ENCODE measurements at places on chromosomes 13 and 19.

- no peak for DNase-seq
Measured at GRCh38 chr19:5844456-5845433, 5.2 kb upstream of the FUT6 start.

- no peak for DNase-seq
Measured at GRCh38 chr13:113658836-113659235, 838 bp upstream of the ATP4B start.

DNA sequence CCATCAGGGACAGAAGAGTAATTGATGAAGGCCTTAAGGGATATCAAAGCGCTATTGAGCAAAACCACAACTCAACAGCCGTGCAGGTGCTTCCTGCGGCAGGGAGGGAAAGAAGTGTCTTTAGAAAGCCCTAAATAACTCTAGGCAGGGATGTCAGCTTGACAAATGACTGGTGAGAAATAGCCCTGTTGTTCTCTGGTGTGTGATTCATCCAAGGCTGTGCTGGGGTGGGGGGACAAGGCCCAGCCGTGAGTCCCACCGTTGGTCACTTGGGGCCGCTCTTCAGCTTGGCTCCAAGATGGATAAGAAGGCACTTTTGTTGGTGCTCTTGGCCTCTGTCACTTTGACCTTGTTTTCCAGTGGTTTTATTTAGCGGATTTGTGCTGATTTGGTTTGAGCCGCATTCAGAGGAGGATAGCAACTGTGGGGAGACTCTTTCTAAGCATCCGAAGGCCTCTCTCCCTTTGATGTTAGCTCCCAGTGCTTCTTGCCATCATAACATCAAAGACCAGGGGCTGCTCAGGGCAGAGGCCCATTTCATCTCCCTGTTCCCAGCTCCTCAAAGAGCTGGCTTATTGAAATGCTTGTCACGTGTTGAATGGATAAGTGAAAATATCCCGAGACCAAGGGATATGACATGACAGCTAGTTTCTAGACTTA lies 130.3 kb upstream of the SERP2 start:
- peak; percentile 25 for DNase-seq

DNA sequence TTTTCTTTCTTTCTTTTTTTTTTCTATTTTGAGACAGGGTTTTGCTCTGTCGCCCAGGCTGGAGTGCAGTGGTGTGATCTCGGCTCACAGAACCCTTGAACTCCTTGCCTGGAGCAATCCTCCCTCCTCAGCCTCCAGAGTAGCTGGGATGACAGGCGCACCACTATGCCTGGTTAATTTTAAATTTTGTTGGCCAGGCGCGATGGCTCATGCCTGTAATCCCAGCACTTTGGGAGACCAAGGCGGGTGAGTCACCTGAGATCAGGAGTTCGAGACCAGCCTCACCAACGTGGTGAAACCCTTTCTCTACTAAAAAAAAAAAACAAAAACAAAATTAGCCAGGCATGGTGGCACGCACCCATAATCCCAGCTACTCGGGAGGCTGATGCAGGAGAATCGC lies 8.7 kb upstream of the SBNO2 start:
- DNase-seq = no peak

GRCh38 chr13:86378628-86379027 lies 579.4 kb upstream of the SLITRK6 start:
- DNase-seq = no peak

DNA sequence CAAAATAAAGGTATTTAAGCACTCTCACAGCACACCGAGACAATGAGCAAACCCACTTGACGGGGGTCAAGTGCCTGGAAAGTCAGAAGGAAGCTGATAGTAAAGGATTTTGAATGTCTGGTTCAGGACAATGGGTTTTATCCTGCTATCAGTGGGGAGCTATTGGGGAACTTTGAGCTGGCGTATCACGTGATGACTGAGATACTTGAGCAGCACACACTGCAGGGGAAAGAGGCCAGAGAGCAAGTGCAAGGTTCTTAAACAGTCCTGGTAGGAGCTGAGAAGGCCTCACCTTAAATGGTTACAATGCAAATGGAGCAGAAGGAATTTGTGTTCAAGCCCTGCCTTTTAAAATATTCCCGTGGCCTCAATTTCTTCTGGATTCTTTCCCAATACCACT lies 225.3 kb downstream of the LACC1 start:
- DNase-seq = no peak

- no peak for DNase-seq
Measured at GRCh38 chr19:30107251-30107650, 165.2 kb downstream of the URI1 start.

DNA sequence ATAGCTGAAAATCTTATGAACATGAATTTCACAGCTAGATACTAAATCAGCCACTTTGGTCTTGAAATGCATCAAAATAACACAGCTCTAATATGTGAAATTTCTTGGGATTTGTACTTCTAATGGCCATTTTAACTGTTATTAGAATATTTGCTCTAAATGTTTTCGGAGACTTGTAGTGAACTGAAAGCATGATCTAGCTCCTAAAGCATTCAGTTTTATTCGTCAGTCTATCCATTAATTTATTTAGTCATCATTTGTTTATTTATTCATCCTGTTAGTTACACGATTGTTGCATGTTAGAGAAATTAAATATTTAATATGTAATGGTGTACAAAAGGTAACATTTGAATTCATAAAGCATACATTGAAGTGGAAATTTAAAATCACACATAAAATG lies 1132.7 kb downstream of the SLITRK1 start:
- DNase-seq = no peak

DNA sequence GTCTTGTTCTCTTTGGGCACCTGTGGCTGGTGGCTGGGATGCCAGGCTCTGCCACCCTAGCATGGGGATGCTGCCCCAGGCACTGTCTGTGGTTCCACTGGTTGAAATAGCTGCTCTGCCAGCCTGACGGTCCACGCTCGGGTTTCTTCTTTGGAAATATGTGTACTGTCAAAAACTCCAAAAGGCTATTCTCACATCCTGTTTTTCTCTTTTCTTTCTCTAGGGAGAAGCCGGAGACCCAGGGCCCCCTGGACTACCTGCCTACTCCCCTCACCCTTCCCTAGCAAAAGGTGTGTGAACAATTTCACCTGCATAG lies 115.0 kb downstream of the RAB20 start:
- no peak for DNase-seq

DNA sequence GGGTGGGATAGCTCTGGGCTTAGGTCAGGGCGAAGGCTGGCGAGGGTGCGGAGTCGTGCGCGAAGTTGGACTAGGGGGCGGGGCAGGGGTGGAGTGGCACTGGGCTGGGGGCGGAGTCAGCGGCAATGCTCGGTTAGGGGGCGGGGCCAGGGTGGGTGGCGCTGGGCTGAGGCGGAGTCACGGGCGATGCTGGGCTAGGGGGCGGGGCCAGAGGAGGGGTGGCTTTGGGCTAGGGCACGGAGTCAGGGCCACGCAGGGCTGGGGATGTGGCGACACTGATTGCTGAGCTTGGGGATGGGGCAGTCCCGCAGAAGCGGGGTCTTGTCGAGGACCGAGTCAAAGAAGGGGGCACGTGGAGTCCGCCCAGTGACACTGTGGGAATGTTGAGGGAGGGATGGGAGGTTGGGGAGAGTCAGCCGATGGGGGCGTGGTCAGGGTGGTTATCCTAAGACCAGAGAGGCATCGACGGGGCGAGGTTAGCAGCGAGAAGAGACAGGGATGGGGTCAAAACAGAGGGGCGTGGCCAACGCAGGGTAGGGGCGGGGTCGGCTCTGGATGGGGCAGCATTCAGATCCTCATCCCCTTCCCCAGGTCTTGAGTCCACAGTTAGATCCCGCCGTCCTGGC lies 8.7 kb downstream of the HOMER3 start:
- DNase-seq = peak; percentile 87

DNA sequence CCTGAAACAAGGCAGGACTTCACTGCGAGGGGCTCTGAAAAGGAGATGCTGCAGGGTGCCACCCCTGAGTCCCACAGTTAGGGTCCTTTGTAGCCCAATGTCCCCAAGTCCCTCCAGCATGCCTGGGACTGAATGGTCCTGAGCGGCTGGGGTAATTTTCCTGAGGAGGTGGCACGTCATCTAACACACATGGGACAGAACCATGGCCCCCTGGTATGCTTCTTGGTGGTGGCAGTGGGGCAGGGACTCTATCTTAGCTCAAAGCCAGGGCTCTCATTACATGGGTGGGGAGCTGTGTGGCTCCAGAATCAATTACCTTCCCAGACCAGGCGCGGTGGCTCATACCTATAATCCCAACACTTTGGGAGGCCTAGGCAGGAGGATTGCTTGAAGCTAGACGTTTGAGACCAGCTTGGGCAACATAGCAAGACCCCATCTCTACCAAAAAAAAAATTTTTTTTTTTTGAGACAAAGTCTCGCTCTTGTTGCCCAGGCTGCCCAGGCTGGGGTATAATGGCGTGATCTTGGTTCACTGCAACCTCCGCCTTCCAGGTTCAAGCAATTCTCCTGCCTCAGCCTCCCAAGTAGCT lies 7.9 kb upstream of the SLC7A9 start:
- DNase-seq = no peak

DNA sequence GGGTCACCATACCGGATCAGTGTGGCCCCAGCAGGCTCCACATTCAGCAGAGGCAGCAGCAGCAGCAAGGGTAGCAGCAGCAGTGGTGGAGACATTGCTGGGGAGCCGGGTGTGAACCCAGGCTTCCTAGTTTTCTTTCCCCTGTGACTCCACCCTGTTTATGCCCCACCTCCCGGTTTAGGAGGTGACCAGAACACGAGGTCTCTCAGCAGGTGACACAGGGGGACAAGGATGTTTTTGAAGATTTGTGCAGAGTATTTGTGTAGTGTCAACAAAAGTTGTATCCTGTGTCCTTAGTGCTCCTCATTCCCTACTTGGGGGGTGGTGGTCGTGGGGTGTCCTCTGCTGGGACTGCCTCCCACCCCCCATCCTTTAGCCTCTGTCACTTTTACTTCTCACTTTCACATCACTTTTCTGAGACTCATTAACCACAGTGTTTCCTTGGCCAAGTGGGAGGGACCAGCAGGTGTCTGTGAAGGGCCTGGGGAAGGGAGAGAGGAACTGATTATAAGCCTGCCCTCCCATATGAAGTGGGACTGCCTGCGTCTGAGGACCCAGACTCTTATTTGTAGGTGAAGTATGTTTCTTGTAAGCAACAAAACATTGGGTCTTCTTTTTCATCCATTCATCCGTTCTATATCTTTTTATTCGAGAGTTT lies 15.6 kb upstream of the KCNC3 start:
- no peak for DNase-seq

DNA sequence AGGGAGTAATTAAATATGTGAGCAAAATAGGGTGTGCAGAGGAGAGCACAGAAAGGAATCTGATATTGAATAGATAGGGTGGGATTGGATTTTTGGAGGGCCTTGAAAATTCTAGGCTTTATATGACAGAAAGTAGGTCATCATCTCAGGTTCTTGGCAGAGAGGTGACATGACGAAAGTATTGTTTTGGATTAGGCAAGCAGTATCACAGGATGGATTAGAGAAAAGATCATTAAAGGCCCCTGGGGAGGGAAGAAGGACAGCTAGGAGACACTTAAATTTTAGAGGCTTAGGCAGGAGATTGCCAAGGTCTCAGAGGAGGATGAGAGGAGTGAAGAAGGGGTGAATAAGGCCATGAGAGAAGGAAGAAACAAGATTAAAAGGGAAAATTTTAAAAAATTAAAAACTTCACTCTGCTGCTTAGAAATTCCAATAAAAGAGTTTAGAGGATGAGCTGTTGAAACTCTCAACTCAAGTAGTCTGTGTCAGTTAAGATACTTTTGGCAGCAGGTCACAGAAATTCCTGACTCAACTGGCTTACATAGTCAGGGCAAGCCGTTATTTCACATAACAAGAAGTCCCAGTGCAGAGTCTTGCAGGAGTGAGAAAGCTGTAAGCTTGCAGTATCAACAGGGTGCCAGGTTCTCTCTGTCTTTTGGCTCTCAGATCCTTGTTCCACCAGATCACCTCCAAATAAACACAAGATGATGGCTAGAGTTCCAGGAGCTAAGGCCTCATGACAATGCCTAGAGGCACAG lies 8.8 kb downstream of the GPC6 start:
- DNase-seq = no peak

All from activated naive CD4-positive, alpha-beta T cell treated with anti-CD3 and anti-CD28 coated beads, Interleukin-2, amount 50 U/mL, for 16 hours (primary cell).